ENCODE measurements at places on chromosomes 3 and 15.

GRCh38 chr3:21484828-21485144 lies 266.2 kb downstream of the ZNF385D start:
- DNase-seq = no peak

DNA sequence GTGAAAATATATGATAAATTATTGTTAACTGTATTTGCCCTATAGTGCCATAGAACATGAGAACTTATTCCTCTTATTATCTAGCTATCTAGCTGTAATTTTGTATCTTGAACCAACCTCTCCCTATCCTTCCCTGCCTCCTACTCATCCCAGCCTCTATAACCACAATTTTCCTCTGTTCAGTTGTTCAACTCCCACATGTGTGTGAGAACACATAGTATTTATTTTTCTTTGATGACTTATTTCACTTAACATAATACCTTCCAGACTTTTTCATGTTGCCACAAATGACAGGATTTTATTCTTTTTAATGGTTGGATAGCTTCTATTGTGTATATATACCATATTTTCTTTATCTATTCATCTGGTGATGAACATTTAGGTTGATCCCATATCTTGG lies 85.4 kb upstream of the SUCLG2 start:
- no peak for DNase-seq

DNA sequence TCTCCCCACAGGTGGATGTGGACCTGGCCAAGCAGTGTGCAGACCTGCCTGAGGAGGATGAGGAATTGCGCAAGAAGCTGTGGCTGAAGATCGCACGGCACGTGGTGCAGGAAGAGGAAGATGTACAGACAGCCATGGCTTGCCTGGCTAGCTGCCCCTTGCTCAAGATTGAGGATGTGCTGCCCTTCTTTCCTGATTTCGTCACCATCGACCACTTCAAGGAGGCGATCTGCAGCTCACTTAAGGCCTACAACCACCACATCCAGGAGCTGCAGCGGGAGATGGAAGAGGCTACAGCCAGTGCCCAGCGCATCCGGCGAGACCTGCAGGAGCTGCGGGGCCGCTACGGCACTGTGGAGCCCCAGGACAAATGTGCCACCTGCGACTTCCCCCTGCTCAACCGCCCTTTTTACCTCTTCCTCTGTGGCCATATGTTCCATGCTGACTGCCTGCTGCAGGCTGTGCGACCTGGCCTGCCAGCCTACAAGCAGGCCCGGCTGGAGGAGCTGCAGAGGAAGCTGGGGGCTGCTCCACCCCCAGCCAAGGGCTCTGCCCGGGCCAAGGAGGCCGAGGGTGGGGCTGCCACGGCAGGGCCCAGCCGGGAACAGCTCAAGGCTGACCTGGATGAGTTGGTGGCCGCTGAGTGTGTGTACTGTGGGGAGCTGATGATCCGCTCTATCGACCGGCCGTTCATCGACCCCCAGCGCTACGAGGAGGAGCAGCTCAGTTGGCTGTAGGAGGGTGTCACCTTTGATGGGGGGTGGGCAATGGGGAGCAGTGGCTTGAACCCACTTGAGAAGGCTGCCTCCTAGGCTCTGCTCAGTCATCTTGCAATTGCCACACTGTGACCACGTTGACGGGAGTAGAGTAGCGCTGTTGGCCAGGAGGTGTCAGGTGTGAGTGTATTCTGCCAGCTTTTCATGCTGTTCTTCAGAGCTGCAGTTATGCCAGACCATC lies 8.6 kb downstream of the VPS18 start:
- no peak for DNase-seq

DNA sequence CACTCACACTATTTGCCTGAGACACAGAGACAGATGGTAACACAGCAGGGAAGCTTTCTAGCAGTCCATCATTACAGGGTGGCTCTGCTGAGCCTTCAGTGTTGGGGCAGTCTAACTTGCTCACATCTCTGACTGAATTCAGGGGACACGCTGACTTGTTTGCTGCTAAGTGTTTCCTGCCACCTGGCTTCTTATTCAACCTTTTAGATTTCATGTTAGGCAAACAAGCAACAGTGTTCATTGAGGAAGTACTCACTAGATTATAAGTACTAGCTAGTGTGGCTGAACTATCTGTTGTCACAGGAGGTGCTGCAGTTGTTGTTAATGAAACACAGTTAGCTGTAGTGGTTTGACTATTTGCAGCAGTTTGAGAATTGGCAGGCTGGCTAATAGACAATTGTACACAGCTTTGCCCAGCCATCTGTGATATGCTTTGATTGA lies 37.3 kb downstream of the USF3 start:
- no peak for DNase-seq

DNA sequence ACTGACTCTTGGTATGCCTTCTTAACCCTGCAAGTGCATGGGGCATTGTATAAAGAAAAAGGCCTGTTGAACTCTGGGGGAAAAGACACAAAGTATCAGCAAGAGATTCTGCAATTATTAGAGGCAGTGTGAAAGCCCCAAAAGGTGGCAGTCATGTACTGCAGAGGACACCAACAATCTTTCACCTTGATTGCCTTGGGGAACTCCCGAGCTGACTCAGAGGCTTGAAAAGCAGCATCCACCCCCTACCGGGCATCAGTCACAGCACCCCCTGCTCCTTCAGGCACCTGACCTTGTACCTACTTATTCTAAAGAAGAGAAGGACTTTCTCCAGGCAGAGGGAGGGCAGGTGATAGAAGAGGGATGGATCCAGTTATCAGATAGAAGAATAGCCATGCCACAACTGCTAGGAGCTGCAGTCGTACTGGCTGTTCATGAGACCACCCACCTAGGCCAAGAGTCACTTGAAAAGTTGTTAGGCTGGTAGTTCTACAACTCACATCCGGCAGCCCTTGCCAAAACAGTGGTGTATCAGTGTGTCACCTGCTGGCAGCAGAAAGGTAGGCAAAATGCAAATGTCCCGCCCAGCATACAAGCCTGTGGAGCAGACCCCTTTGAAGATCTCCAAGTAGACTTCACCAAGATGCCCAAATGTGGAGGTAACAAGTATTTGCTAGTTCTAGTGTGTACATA lies 241.6 kb upstream of the CNTN6 start:
- no peak for DNase-seq

DNA sequence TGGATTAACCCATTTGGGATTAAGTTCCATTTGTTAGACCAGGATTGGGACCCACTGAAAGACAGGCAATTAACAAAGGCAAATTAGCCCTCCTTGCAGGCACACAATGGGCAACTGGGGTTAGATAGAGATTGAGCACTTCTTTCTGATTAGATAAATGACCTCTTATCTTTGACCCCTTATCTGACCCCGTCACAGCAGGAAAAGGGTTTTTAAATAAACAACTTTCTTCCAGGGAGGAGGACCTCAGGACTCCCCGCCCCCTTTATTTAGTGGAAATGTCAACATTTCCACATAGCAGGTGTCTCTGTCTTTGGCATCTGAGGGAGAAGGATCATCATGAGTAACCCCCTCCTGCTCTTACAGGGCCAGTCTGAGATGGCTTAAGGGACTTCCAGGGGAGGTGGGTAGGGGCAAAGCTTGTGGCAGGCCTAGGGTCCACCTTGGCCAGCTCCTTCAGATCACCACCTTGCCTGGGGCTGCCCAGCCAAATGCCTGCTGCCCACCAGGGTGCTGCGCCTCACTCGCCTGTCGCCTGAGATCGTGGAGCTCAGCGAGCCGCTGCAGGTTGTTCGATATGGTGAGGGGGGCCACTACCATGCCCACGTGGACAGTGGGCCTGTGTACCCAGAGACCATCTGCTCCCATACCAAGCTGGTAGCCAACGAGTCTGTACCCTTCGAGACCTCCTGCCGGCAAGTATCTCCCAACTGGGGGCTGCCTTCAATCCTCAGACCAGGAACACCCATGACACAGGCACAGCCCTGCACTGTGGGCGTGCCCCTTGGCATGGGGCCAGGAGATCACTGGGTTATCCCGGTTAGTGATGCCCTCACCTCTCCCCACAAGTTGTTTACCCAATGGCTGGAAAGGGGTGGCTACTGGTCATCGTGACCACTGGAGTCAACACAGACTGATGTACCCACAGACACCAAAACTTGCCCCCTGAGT lies 2.6 kb upstream of the WDR6 start:
- no peak for DNase-seq

DNA sequence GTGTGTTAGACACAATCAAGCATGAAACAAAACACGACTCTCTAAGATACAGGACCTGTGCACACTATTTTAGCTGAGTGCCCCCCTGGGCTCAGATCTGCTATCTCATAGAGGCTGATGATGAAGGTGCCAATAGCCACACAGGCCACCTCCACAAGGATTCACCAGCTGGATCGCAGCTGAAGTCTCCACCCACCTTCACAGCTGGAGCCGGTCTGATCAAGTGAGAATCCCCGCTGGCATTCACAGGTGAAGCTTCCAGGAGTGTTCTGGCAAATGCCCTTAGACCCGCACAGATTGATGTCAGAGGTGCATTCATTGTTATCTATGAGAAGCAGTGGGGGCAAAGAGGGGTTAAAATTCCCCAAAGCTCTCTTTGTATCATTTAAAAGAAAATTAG lies 90.1 kb downstream of the DUT start:
- no peak for DNase-seq

DNA sequence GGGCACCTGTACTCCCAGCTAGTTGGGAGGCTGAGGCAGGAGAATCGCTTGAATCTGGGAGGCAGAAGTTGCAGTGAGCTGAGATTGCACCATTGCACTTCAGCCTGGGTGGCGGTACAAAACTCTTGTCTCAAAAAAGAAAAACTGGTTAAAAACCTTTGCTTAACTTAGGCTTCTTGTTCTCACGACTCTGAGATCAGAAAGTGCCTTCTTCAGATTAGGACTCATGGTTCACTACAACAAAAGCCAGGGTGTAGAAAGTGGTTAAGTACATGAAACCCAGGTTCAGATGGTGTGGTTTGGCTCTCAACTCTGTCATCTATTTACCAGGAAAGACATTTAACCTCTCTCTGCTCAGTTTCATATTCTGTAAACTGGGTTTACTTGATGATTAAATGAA lies 168.4 kb downstream of the TUSC7 start:
- DNase-seq = no peak

- no peak for DNase-seq
Measured at GRCh38 chr3:73465926-73466325, 158.8 kb downstream of the PDZRN3 start.

DNA sequence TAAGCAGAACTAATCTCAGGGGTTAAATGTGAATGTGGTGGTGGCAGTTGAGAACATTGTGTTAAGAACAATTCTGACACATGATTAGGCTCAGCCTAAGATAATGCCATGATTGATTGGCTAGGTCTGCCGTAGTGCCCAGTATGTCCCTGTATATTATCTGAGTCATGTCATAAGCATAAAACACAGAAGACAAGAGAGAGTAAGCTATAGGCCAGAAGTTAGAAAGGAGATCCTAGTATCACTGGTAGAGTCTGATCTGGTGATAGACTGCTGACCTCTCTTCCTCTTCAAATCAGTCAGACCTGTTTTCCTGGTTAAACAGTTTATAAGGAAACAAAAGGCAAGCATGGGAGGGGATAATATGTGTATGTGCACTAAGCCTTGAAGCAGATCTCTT lies 30.1 kb upstream of the ATP8B4 start:
- DNase-seq = no peak

- no peak for DNase-seq
Measured at GRCh38 chr3:20403986-20404740, 218.2 kb upstream of the SGO1 start.

DNA sequence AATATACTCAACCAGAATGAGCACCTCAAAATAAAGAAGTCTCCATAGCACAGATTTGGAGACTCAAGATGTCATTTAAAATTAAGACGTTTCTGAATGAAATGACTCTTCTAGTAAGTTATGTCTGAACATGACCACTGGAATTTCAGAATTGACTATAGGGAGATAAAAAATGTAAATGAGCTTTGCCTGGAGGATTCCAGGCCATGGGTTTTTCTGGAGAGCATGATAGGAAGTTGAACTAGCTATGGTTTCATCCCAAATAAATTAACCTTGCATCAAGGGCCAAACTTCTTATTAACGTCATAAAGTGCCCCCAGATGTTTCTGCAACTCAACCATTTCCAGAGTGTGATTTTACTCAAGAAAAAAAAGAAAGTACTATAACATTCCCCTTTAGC lies 222.6 kb upstream of the NR2F2 start:
- DNase-seq = no peak

- DNase-seq = no peak
Measured at GRCh38 chr3:76353683-76354082, 568.3 kb upstream of the ZNF717 start.

- DNase-seq = no peak
Measured at GRCh38 chr3:20141316-20141715, 44.7 kb downstream of the SGO1 start.

GRCh38 chr15:70834999-70835398 lies 19.0 kb downstream of the LARP6 start:
- DNase-seq = no peak

DNA sequence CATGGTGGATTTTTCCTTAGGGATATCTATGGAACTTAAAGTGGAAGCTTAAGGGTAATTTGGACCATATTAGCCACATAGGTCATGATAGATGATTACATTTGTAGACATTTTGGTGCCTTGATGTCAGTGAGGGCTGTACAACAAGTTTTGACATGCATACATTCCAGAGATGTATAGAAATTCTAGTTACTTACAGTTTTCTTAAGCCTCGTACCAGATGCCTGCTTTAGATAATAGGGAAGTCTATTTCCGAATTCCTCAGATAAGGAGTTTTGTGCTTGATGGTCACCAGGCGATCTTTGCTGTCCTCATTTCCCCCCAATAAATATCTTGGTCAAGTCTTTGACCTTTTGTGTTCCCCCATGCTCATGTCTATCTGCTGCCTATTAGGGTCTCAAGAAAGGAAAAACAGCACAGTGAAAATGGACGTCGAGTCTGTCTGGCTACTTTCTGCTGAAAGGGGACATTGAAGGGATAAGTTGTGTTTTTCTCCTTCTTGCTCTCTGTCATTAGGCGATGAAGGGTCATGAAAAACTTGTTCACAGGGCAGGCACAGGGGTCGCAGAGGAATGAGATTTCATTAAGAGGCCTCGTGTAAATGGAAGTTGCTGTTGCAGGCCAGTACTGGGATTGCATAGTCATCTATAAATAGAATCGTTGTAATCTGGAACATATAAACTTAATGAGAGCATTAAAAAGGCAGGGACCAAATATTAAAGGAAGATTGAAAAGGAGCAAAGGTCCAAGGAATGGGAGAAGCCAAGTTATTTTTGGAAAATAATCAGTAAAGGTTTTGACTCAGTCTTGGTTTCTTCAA lies 20.0 kb upstream of the SENP7 start:
- no peak for DNase-seq

- DNase-seq = no peak
Measured at GRCh38 chr3:171375666-171376595, 84.3 kb downstream of the TNIK start.

DNA sequence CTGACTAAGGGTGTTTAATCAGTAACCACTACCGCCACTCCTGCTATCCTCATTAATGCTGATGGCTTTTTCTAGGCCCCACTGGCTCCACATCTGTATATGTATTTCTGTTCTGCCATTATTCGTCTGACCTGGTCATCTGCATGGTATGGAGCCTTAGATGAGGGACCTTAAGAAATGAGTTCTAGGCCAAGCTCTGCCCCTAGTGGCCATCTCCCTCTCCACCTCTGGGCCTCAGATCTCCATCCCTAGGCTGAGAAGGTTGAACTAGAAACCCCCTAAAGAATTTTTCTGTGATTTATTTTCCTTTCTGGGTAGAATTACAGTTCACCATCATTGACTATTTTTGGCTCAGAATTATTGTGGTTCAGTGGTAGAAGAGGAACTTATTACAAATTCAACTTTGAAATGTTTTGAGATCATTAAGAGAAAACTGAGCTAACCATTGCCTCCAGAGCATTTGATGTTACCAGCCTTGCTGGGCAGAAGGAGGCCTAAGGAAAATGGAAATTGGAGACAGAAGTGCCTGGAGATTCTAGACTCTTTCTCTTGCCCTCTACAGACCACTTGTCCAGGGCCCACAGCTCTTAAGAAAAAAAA lies 325.2 kb upstream of the NR2E3 start:
- no peak for DNase-seq

GRCh38 chr3:136925425-136926190 lies 32.2 kb upstream of the IL20RB start:
- DNase-seq = no peak
